Fibroblast of villous mesenchyme (primary cell): ENCODE measurements at places on chromosomes 2 and 18. TPM values are rescaled to one million over a fixed set of nuclear protein-coding genes. Genes with fewer than 3 reads are reported as not detected.

- DNase-seq, result no peak
Measured at GRCh38 chr2:227783404-227784138, 30.1 kb upstream of the CCL20 start.

DNA sequence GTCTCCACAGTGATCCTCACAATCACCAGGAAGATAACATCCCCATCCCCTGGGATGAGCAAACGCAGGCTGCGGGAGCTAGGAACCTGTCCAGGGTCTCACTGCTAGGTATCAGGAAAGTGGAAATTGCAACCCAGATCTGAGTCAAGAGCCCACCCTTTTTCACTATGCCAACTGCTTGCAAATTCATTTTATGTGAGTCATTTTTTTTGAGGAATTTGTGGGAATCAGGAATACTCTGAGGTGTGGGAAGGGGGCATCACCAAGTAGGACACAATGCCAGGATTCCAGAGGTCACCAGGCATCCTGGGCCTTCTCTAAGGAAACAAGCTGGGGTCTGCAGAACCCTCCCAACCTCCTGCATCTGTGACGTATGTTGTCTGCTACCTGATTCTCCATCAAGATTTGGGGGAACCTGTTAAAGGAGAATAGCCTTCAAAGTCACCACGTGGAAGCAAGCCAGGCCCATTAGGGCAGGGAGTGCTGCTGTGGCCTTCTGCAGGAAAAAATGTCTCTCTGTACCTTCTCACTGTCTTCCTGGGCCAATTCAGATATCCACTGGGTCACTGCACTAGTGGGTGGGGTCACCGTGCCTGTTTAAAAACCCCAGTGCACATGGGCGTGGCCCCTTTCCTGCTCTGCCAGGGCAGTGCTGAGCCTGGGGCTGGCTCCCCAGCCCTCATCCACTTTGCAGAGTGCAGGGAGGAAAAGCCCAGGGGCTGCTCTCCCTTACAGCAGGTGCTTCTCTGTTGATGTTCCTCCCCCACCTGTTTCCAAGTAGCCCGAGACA is 50.2 kb downstream of the MCFD2 start:
- DNase-seq, result no peak

- no peak for DNase-seq
Measured at GRCh38 chr2:203871371-203871983, 3.9 kb downstream of the CTLA4 start.

DNA sequence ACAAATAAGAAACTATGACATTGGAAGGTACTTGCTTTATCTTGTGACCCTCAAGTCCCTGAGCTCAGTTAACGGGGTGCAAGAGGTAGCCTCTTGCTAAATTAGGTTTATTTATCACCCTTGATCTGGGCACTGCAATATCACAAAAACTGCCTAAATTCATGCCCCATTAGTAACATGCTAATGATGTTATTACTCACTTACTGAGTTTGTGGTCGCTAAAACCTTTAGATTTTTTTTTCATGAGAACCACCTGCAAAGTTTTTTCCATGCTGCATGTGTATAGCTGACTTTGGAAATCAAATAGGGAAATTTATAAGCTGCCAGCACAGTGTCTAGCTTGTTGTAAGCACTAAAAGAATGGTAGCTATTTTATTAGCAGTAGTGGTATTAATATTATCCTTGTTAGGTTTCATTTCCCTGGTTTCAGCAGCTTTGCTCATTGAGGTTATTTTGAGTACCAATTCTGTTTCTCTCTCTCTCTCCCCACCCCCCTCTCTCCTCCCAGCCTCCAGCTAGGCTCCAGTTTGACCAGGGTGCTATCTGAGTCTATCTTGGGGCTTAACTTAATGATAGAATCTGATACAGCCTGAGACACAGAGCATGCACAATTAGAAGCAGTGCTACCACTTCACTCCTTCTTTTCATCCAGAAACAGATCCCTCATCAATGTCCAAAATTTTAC is 88.7 kb upstream of the ATP8B1 start:
- DNase-seq, result no peak

DNA sequence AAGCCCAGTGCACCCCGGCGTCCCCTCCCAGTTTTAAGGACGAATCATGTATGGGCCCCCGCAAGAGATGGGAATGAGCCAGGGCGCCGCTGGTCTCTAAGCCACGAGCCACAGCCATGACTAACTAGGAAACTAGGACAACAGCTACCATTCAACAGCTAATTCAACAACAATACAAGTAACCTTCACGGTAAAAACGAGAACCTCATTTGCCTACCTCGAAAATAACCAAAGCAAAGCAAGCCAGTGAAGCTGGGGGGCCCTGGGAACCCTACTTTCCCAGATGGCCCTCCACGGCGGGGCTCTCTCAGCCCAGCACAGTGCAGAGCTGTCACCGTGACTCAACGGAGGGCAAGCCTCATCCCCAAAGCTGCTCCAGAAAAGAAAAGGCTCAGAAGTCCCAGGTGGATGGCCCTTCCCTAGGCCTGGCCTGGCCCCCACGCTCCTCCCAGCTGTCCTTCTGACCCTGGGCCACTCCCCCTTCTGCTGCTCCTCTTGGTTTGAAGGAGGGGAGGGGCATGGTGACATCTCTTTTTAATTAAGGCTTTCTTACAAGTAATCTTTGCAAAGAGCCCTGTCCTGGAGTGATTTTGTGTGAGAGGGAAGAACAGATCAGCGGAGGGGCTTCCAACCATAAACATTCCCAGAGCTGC is 126.3 kb downstream of the HDAC4 start:
- DNase-seq, result peak; percentile 69

GRCh38 chr18:23236876-23237468 is 101.7 kb downstream of the CABLES1 start:
- DNase-seq, result no peak

DNA sequence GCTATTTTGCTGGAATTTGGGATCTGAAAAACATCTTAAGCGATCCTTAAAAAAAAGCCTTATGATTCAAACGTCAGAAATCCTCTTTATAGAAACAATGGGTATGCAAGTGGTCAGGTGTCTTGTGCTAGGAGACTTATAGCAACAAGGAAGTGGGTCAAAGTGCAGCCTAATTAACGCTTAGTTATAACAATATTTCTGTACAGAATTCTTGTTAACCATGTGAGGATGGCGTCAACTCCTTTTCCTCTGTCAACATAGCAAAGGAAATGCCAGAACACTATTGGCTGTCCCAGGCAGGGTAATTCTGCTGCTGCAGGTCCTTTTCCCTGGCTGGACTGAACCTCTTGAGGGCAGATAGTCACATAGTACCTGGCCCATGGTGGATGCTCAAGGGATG is 189.4 kb downstream of the MSH2 start:
- no peak for DNase-seq

DNA sequence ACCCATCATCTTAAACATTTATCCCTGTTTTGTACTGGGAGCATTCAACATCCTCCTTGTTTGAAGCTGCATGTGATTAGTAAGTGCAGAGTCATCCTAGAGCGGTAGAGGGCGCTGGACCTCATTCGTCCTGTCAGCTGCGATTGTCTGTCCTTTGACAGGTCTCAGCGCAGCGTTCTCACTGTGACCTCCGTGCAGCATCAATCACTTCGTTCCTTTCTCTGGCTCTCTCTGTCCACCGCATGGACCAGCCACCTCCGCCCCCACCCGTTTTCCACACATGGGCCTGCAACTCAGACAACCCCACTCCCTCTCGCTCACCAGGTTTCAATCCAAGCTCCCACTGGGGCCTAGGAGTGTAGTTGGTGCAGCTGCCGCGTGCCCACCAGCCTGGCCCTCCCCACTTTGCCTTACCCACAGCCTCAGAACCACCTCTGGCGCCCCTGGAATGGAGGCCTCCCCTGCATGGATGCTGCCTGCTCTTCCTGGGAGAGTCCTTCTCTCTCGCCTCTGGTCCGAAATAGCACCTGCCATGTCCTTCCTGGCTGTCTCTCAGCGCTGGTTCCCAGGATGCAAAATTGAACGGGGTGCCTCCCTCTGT is 90.5 kb downstream of the NDUFA10 start:
- peak; percentile 54 for DNase-seq

GRCh38 chr18:78948707-78949106 is 30.9 kb upstream of the SALL3 start:
- DNase-seq, result no peak

DNA sequence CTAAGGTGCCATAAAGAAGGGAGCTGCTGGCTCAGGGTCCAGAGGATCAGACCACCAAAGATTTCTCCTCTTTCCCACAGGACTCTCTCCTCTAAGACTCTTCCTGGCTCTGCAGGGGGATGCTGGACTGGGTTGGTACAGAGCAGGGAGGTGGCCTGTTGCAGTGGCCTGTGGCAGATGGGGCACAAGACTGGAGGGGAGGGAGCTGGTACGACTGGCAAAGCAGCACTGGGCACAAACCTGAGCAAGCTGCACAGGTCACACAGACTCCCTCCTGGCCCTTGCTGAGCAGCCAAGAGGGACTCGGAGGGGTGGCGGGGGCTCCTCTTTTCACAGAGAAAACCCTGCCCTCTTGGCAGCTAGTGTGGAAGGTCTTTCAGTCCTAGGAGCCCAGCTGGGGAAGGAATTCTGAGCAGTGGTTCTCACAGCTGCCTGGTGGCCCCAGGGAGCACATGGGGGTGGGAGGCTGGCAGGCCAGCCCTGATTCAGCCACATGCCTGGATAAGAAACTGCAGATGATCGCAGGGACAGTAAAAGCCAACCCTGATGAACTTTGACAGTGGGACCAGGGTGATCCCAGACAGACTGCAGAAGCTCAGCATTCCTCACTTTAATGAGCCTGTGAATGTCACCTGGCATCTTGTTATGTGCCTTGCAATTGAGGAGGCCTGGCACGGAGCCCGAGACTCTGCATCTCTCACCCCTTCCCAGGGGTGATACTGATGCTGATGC is 32.5 kb upstream of the ACAA2 start:
- no peak for DNase-seq

- no peak for DNase-seq
Measured at GRCh38 chr2:148501545-148501944, 143.0 kb upstream of the EPC2 start.

DNA sequence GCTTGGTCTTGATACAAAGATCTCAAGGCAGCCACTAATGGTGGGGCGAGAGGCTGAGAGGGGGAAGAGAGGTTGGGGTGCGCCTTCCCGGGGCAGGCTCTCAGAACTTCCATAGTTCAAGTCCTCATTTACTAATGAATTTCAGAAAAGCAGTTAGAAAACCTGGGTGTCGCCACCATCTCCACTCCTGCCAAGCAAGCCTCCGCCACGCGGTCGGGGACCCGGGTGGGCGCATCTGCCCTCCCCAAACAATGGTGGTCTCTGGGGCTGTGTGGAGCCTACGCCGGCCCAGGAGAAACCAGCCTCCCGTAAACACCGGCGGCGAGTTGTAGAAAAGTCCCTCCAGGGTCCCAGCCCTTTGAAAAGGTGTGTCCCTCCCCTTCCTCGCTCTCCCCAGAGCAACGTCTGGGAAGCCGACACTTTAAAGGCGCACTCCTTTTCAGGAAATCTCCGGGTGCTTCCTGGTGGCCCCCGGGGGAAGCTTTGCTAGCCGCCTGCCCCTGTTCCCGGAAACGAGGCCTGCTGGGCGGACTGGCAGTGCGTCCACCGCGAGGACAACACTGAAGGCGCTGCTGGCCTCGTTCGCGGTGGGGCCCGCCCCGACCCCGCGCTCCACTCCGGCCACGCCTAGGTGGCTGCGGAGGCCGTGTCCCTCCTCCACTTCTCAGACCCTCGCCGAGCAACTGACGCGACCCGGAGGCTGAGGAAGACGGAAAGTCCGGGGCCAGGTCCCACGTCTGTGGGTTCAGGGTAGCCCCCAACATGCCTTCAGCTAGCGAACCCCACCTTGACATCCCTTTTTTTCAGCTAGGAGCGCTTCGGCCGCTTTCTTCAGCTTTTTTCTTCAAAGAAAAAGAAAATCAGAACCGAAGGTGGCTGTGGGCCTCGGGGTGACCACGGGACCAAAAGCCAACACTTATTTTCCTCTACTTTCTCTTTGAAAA is 16.8 kb downstream of the EVX2 start:
- DNase-seq, result no peak

DNA sequence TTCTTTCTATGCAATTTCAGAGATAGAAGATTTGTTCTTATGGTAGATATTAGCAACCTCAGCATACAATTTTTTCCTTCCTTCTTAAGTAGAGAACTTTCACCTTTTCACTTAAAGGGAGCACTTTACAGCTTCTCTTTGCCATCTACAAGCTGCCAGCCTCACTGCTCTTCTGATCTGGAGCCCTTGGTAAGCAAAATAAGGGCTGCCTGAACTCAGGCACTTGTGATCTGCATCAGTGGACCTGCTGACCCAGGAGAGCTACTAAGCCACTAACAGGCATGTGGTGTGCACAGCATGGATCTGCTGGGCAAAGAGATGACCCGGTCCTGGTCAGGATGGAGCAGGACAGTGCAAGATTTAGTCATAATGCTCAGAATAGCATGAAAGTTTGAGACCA is 80.8 kb upstream of the SNTG2 start:
- no peak for DNase-seq

TEKT4 gene
- total RNA-seq, result not detected in 2 replicates

CHRNG gene
- total RNA-seq, result not detected in 2 replicates

C18orf32 gene
- 11.7 and 24.5 TPM in 2 replicates for total RNA-seq
